Dermis blood vessel endothelial cell (primary cell): ENCODE measurements at places on chromosomes 5 and 9. TPM values are rescaled to one million over a fixed set of nuclear protein-coding genes. Genes with fewer than 3 reads are reported as not detected.

LRRC70 gene
- total RNA-seq = 48.4 and 60.8 TPM in 2 replicates

DNAH5 gene
- total RNA-seq = 0.17 and 0.33 TPM in 2 replicates

RANBP3L gene
- under 0.01 TPM in 1 of 2 replicates, not detected in the other for total RNA-seq

OCLN gene
- 4.4 and 5.7 TPM in 2 replicates for total RNA-seq

SHISAL2B gene
- total RNA-seq = not detected in 2 replicates

MTREX gene
- total RNA-seq = 135 and 141 TPM in 2 replicates

OTULINL gene
- total RNA-seq = 0.34 and 0.56 TPM in 2 replicates

HMCN2 gene
- total RNA-seq = under 0.01 and 1.0 TPM in 2 replicates

ALDOB gene
- total RNA-seq = under 0.01 TPM in 1 of 2 replicates, not detected in the other

SCGB3A2 gene
- total RNA-seq = not detected in 2 replicates

RNF208 gene
- total RNA-seq = 0.14 TPM in 1 of 2 replicates, not detected in the other

SEMA6A gene
- 21.1 and 38.1 TPM in 2 replicates for total RNA-seq

ZBTB43 gene
- 7.7 and 8.2 TPM in 2 replicates for total RNA-seq

IFNB1 gene
- total RNA-seq = not detected in 2 replicates

NOP16 gene
- total RNA-seq = 9.8 and 14.1 TPM in 2 replicates

BTNL8 gene
- 0.17 and 0.19 TPM in 2 replicates for total RNA-seq

HARS2 gene
- 31.5 and 32.3 TPM in 2 replicates for total RNA-seq

ADAMTS16 gene
- total RNA-seq = not detected in 2 replicates

CCDC180 gene
- total RNA-seq = 0.37 and 1.4 TPM in 2 replicates

SPINK4 gene
- not detected in 2 replicates for total RNA-seq

GTF3C5 gene
- total RNA-seq = 53.3 and 59.2 TPM in 2 replicates

CCDC192 gene
- not detected in 2 replicates for total RNA-seq

PCDHA9 gene
- under 0.01 TPM in 2 replicates for total RNA-seq

F12 gene
- 0.85 and 1.3 TPM in 2 replicates for total RNA-seq

PIP5K1B gene
- 0.05 TPM in 1 of 2 replicates, not detected in the other for total RNA-seq

SPATA31D4 gene
- not detected in 2 replicates for total RNA-seq

PLPPR1 gene
- not detected in 2 replicates for total RNA-seq

SPATA31E1 gene
- total RNA-seq = not detected in 2 replicates

ANKRD31 gene
- 0.05 TPM in 1 of 2 replicates, not detected in the other for total RNA-seq

ZDHHC21 gene
- 16.7 and 17.2 TPM in 2 replicates for total RNA-seq

PAEP gene
- not detected in 2 replicates for total RNA-seq

IL33 gene
- total RNA-seq = 11.8 and 38.5 TPM in 2 replicates

EIF4E1B gene
- total RNA-seq = not detected in 2 replicates

DYNC2I2 gene
- total RNA-seq = 49.7 and 95.8 TPM in 2 replicates

SPATA31A3 gene
- not detected in 2 replicates for total RNA-seq

ASPN gene
- total RNA-seq = not detected in 2 replicates

ISL1 gene
- total RNA-seq = not detected in 2 replicates

TXNDC8 gene
- not detected in 2 replicates for total RNA-seq

DIRAS2 gene
- 0.34 and 1.0 TPM in 2 replicates for total RNA-seq

PHF24 gene
- not detected in 2 replicates for total RNA-seq

WNT8A gene
- total RNA-seq = not detected in 2 replicates
